ENCODE measurements at places on chromosomes 1 and 21.

DNA sequence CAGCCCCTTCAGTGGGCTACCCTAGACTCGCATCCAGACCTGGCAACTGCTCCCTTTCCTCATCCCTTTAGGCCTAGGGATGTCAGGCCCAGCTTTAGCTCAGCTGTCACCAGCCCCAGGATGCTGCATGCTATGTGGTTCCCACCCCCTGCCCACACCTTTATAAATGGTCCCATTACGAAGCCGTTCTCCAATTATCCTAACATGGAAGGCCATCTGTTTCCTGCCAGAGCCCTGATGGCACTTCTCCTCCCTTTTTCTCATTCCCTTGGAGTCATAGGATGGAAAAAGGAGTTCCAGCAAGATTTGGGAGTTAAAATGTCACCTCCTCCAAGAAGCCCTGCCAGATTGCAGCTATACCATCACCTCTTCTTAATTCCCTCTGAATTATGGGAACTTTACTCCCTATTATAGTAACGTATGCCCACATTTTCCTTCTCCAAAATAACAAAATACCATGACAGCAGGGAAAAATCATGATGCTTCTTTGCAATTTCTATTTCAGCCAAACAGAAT is 205.0 kb upstream of the GRIK3 start:
- no peak overlapping the region for H3K4me3 ChIP-seq
- H3K36me3 ChIP-seq, result no peaks in the 10 kb centered on the region
- peaks cover 14% of the 10 kb centered on the region for H3K27me3 ChIP-seq
- no peak for DNase-seq
- no peak overlapping the region for H3K27ac ChIP-seq

DNA sequence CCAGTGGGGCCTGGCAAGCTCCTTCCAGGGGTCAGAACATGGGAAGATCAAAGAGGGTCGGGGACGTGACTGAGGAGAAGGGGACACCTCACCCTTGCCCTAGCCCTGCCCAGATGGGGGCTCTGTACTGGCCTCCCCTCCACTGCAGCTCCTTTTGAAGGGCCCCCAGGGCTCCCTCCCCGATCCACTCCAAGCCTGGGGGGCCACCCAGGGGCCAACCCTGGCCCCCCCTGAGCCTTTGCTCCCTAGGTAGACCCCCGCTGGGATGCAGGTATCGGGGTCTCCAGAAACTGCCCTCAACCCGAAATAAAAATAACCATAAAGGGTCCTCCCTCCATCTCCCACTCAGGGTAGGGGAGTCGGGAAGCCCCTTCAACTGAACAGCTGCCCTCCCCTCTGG is 37.4 kb upstream of the FAM131C start:
- H3K27ac ChIP-seq, result no peak overlapping the region
- H3K4me3 ChIP-seq, result no peak overlapping the region
- H3K36me3 ChIP-seq, result no peaks in the 10 kb centered on the region
- H3K4me1 ChIP-seq, result peaks cover 28% of the 10 kb centered on the region

GRCh38 chr21:14384453-14384852 is 1.5 kb upstream of the HSPA13 start:
- DNase-seq, result no peak
- no peak overlapping the region for H3K4me3 ChIP-seq
- peaks cover 15% of the 10 kb centered on the region for H3K4me1 ChIP-seq
- H3K27me3 ChIP-seq, result no peaks in the 10 kb centered on the region
- H3K36me3 ChIP-seq, result peaks cover 1% of the 10 kb centered on the region

GRCh38 chr1:55706397-55706796 is 491.2 kb upstream of the USP24 start:
- H3K27ac ChIP-seq, result no peak overlapping the region
- H3K27me3 ChIP-seq, result no peaks in the 10 kb centered on the region
- no peak for DNase-seq
- H3K36me3 ChIP-seq, result no peaks in the 10 kb centered on the region
- H3K4me3 ChIP-seq, result no peak overlapping the region

GRCh38 chr1:198892065-198892464 is 253.2 kb downstream of the PTPRC start:
- H3K36me3 ChIP-seq, result peaks cover 52% of the 10 kb centered on the region
- no peaks in the 10 kb centered on the region for H3K27me3 ChIP-seq
- no peak overlapping the region for H3K4me3 ChIP-seq
- DNase-seq, result no peak
- no peaks in the 10 kb centered on the region for H3K4me1 ChIP-seq

DNA sequence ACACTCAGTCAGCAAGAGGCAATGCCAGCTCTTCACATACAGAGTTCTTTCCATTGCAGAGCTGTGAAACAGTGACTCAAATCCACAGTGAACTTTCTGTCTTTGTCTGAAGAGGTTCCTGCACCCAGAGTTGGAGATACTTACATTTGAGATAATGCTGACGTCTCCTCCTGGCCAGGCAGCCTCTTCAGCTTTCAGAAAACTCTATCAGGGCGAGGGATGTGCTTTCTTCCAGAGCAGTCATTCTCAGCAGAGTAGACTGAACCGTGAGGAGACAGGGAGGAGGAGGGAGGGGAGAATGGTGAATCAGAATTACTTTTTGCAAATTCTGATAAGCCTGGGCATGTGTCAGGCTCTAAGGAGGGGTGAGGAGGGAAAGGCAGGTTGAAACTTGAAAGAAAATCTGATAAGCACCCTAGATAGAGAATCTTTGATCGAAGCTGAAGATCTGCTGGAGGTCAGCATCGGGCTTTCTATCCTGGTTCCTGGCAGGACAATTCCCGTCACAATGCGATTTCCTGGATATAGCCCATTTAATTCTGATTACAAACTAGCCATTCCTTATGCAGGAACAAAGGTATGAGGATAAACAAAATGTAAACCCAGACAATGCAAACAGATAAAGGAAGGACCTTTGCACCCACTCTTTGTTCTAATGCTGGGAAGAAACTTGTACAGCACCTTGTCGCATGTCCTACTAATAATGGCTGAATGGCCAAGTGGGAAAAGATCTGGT is 18.9 kb upstream of the NID1 start:
- no peak overlapping the region for H3K27ac ChIP-seq
- no peak for DNase-seq
- no peaks in the 10 kb centered on the region for H3K36me3 ChIP-seq

- no peak for DNase-seq
- no peak overlapping the region for H3K4me3 ChIP-seq
- no peak overlapping the region for H3K27ac ChIP-seq
- H3K27me3 ChIP-seq, result peaks cover 3% of the 10 kb centered on the region
Observed at GRCh38 chr1:183267646-183268431, 81.8 kb downstream of the LAMC2 start.

- H3K36me3 ChIP-seq, result no peaks in the 10 kb centered on the region
- H3K27me3 ChIP-seq, result no peaks in the 10 kb centered on the region
- H3K4me1 ChIP-seq, result peaks cover 1% of the 10 kb centered on the region
- no peak overlapping the region for H3K27ac ChIP-seq
- H3K4me3 ChIP-seq, result no peak overlapping the region
Observed at GRCh38 chr1:10196976-10197375, 13.4 kb upstream of the KIF1B start.

DNA sequence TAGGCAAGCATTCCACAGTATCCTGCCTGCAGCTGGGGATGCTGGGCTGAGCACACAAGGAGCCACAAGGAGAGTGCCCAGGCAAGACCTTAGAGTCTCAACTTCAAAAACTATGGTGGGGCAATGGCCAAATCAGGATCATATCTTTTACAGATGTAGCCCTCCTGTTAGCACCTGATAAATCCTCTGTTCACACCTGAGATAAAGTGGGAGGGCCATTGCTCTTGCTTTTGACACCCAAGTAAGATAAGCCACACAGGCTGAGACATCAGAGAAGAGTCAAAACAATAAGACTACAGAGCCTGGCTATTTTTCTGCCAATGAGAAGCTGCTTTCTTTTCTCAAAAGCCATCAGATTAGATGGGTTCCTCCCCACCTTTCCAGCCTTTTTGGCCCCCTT is 148.9 kb downstream of the AJAP1 start:
- H3K4me3 ChIP-seq, result no peak overlapping the region
- no peaks in the 10 kb centered on the region for H3K36me3 ChIP-seq
- H3K27me3 ChIP-seq, result no peaks in the 10 kb centered on the region
- H3K4me1 ChIP-seq, result no peaks in the 10 kb centered on the region
- DNase-seq, result no peak

DNA sequence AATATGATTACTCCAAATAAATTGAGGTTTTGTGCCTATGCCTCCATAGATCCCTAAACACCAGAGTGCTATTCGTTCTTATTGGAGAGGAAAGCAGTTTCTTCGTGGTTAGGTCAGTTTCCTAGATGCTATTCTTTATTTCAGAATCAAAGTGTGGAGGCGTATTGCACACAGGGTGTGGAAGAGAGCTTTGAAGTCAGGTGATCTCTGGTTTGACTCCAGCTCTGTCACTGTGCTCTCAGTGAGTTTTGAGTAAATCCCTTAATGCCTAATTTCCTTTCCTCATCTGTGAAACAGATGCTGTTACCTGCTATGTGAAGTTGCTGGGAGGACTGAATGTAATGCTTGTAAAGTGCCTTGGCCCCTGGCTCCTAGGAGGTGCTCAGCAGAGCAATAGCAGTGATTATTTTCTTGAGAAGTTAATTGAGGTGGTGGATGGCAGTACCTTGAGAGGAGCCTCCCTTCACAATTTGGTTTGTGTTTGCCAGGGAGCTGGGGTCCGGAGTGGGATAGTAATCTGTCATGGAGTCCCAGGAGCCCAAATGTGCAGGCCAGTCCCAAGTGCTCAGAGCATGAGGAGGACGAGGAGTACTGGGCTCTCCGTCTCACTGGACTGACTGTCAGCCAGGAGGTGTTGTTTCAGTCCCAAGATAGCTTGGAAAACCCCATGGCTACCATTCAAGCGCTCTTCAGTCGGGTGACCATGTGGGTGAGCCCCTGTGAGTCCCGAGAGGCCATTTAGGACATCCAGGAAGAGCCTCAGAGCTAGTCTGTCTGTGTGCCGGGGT is 14.9 kb downstream of the NTPCR start:
- H3K4me1 ChIP-seq, result peaks cover 2% of the 10 kb centered on the region
- H3K27ac ChIP-seq, result no peak overlapping the region
- H3K4me3 ChIP-seq, result no peak overlapping the region
- DNase-seq, result no peak
- H3K27me3 ChIP-seq, result no peaks in the 10 kb centered on the region
- peaks cover 6% of the 10 kb centered on the region for H3K36me3 ChIP-seq

DNA sequence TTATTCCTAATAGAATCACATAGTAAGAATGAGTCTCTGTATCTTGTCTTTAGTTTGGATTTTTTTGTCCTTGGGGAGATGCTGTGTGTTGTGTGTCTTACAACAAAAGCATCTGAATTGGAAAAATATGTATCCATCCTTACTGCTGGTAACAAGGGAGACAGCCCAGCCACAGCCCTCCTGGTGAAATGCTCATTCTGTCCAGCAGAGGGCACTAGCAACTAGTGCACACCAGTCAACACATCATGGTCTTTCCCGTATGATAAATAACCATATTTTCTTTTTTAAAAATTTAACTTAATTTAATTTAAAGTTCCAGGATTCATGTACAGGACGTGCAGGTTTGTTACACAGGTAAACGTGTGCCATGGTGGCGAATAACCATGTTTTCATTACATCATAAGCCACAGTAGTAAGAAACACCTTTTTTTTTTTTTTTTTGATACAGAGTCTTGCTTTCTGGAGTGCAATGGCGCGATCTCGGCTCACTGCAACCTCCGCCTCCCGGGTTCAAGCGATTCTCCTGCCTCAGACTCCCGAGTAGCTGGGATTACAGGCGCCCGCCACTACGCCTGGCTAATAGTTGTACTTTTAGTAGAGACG is 245.1 kb downstream of the PTBP2 start:
- no peak overlapping the region for H3K4me3 ChIP-seq
- H3K27me3 ChIP-seq, result no peaks in the 10 kb centered on the region
- no peaks in the 10 kb centered on the region for H3K36me3 ChIP-seq
- H3K4me1 ChIP-seq, result no peaks in the 10 kb centered on the region

DNA sequence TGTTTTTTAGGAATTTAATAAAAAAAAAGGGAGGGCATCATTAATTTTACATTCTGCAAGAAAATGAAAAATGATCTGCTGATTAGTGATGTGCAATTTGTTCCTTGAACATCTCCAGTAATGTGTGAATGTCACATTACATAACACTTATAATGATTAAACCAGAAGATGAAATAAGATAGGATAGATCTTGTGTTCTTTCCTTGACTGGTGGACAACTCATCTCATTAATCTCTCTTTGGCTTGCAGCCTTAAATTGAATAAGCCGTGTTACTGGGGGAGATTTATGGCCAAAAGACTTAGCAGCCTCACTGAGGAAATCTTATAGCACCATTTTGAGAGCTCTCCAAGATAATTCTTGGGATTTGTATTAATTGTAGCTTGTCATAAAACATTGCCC is 217.2 kb downstream of the ST6GALNAC3 start:
- no peak overlapping the region for H3K27ac ChIP-seq
- H3K36me3 ChIP-seq, result no peaks in the 10 kb centered on the region
- no peak overlapping the region for H3K4me3 ChIP-seq
- no peaks in the 10 kb centered on the region for H3K27me3 ChIP-seq
- peaks cover 11% of the 10 kb centered on the region for H3K4me1 ChIP-seq

DNA sequence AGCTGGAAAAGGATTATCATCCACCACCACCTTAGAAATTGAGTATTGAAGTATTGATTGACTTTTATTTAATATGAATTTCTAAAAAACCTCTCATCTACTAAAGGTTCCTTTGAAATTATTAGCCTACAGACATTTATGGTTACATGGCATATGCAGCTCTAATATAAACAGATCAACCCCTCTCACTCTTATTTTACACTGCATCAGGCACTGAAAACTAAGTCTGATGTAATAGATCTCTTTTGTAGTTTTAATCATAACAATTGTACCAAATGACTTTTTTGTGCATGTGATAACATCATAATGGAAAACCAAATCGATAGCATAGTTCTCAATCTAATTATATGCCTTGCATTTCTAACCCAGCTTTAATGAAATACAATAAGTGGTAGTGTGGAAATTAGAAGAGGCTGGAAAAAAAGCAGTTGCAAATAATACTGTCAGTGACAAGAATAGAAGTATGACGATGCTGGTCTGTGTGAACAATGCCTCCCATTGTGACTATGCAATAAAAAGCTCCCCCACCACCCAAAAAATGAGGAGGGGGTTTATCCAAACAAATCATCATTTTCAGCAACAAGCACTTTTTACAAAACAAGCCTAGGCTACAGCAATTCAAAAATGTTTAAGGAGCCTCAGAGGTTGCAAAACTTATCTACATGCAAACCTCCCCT is 426.5 kb upstream of the NFIA start:
- H3K4me3 ChIP-seq, result no peak overlapping the region
- no peaks in the 10 kb centered on the region for H3K27me3 ChIP-seq
- H3K27ac ChIP-seq, result no peak overlapping the region

DNA sequence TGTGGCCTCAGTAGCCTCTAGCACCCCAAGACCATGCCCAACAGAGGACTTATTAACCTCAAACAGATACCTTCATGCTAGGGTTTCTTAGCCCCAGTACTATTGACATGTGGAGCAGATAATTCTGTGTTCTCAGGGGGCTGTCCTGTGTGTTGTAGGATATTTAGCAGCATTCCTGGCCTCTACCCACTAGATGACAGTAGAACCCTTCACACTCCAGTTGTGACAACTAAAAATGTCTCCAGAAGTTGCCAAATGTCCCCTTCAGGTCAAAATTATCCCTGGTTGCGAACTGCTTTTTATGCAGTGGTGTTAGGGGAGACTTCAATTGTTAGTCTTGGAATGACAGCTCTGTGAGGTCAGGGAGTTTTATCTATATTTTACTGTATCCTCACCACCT is 8.1 kb downstream of the KAZN start:
- no peak for DNase-seq
- peaks cover 20% of the 10 kb centered on the region for H3K4me1 ChIP-seq
- H3K27me3 ChIP-seq, result no peaks in the 10 kb centered on the region
- no peak overlapping the region for H3K4me3 ChIP-seq
- H3K27ac ChIP-seq, result no peak overlapping the region
